ENCODE measurements at places on chromosomes 13 and 19. TPM values are rescaled to one million over a fixed set of nuclear protein-coding genes. Genes with fewer than 3 reads are reported as not detected.

- H3K4me1 ChIP-seq: no peaks in the 10 kb centered on the region
- H3K36me3 ChIP-seq: no peaks in the 10 kb centered on the region
- H3K27ac ChIP-seq: no peak overlapping the region
- H3K4me3 ChIP-seq: no peak overlapping the region
Observed at GRCh38 chr13:35882722-35883497, 248.3 kb downstream of the DCLK1 start.

The LILRA1 gene
- not detected for total RNA-seq

The CYP2S1 gene
- 6.8 TPM for total RNA-seq

- DNase-seq: no peak
- no peak overlapping the region for H3K27ac ChIP-seq
- no peaks in the 10 kb centered on the region for H3K36me3 ChIP-seq
- H3K4me3 ChIP-seq: no peak overlapping the region
- H3K4me1 ChIP-seq: 0 out of 2 replicates have a peak, but pooled peaks cover 9% of the 10 kb centered on the region
Observed at GRCh38 chr19:45211751-45212381, 33.3 kb downstream of the BLOC1S3 start.
